Stimulated activated CD8-positive, alpha-beta memory T cell treated with anti-CD3 and anti-CD28 coated beads, Interleukin-2, amount 100 ng/mL, for 1 hour (primary cell): ENCODE measurements at places on chromosomes 3 and 15.

- DNase-seq: no peak
Measured at GRCh38 chr3:183244219-183244618, 8.8 kb upstream of the B3GNT5 start.

DNA sequence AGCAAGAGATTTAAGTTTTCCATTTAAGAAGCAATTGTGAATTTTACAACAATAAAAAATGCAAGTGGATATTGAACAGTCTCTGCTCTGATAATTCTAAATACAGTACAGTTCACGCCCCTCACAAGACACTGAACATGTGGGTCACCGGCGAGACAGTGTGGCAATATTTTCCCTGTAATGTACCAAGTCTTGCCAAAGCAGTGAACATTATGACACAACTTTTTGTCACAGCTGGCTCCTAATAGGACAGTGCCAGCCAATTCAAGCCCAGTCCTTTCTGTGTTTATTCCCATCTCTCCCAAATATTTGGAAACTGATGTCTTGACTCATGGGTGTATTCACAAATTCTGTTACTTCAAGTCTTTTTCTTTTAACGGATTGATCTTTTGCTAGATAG lies 62.3 kb downstream of the PPARG start:
- DNase-seq: no peak

DNA sequence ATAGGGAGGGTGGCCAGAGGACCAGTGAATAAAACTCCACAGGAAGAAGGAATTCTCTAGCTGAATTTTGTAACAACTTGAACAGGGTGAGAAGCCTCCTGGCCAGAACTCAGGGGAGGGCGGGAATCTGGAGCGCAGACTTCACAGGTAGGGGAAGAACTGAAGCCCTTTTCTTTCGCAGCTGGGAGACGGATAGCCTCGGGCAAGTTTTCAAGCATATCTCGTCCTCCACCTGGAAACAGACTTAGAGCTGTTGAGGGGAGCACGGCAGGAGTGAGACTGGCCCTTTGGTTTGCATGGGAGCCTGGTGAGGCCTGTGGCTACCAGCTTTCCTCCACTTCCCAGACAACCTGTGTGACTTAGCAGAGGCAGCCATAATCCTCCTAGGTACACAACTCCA lies 10.9 kb upstream of the RPL39L start:
- DNase-seq: no peak

DNA sequence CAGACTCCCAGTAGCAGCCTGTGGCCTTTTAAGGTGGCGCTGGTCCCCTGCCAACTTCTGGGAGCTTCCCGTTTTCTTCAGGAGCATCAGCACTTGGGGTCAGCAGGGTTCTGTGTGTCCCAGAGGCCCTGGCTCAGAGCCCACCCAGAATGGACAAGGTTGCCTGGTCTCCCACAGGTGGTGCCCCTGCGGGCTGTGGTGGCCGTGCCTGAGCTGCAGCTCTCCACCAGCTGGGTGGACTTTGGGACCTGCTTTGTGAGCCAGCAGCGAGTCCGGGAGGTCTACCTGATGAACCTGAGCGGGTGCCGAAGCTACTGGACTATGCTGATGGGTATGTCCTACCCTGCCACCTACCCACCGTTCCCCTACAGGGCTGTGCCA lies 15.5 kb downstream of the ACAA1 start:
- DNase-seq: no peak

DNA sequence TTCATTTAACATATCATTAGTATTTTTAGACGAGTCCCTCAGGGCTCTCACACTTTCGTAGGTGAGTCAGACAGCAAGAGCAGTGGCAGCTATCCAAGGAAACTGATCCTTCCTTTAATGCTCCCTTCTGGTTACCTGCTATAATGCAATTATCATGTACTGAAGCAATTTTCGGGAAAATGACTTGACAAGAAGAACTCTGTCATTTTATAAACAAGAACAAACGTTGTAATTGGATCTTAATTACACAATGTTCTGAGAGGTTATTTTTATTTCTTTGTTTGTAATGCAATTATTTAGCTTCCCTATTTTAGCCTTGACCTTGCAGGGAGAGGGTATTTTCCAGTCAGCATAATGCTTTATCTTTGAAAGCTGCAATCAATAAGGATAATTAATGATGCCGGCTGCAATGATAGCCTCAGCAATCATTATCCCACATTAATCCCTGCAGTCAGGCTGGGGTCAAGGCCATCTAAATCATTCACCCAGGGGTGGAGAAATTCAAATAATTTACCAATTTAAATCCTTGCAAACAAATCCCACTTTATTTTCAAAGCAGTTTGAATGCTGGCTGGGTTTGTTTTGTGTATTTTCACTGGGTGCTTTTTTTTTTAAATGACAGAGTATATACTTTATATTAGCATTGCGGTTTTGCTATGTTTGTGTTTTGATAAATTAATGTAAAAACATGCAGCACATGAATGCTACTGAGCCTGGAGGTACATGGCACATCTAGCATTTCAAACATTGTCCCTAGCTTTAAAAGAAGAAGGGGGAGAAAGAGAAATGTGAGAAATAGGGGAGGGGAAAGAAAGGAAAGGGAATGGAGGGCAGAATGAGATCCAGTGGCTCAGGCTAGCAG lies 249.9 kb downstream of the SHOX2 start:
- DNase-seq: no peak

GRCh38 chr15:38817427-38818156 lies 253.0 kb upstream of the RASGRP1 start:
- DNase-seq: peak; percentile 64

DNA sequence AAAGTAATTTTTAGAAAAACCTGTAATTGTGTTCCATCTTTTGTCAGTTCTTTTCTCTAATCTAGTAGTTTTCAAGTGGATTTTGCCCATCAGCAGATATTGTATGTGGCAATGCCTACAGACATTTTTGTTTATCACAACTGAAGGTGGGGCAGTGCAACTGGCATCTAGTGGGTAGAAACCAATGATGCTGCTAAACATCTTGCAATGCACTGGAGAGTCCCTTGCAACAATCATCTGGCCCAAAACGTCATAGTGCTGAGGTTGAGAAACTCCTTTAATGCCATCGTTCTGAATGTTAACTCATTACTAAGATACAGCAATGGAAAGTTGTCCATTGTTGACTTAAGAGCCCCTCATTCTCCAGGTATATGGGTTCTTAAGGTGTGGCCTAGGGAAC lies 80.1 kb downstream of the BTD start:
- DNase-seq: no peak

DNA sequence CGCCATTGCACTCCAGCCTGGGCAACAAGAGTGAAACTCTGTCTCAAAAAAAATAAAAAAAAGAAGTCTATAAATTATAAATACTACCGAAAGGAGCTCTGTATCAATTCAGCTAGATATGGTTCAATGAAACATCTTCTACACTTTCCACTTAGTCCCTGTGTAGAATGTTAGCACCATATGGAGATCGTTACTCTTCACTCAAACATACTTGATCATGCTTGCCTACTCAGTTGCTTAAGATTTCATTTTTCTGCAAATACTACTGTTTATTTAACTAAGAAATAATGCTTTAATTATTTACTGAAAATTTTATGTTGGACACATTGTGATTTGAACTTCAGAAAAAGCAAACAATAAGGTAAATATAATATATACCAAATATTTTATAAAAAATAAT lies 17.1 kb upstream of the NANOGP8 start:
- no peak for DNase-seq

- DNase-seq: no peak
Measured at GRCh38 chr15:22974745-22975144, 5.4 kb downstream of the CYFIP1 start.

DNA sequence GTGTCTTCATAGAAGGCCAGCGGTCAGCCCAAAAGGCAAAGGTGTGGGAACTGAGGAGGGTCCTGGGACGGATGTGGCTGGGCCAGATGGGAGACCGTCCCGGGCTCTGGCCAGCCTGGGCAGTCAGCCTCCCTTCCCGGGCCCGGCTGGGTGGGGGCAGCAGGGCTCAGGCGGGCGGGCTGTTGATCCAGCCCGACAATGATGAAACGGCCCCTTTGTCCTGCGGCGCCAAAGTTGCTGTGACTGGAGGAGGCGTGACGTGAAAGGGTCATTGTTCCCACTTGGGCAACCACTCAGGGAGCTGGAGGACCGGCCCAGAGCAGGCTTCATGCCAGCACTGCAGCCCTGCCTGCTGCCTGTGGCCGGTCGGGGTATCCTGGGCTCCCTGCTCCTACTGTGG lies 16.5 kb downstream of the DUSP7 start:
- DNase-seq: no peak

GRCh38 chr3:77014226-77014625 lies 25.7 kb upstream of the ROBO2 start:
- no peak for DNase-seq

DNA sequence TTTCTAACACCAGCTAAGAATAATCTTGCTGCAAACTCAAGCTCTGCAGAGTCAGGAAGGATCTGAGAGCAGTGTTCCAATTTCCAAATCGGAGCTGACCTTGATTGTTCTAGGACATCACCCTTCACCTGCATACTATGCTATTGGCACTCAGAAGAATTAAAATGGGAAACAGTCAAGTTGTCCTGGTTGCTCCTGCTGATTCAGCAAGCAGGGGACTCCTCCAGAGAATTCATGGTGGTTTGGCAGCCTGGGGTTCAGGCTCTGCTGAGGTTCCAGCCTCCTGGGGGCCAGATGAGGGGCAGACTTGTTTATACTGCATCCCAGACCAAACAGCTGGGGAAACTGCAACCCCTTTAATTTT lies 213.7 kb upstream of the ADAMTS9 start:
- no peak for DNase-seq

DNA sequence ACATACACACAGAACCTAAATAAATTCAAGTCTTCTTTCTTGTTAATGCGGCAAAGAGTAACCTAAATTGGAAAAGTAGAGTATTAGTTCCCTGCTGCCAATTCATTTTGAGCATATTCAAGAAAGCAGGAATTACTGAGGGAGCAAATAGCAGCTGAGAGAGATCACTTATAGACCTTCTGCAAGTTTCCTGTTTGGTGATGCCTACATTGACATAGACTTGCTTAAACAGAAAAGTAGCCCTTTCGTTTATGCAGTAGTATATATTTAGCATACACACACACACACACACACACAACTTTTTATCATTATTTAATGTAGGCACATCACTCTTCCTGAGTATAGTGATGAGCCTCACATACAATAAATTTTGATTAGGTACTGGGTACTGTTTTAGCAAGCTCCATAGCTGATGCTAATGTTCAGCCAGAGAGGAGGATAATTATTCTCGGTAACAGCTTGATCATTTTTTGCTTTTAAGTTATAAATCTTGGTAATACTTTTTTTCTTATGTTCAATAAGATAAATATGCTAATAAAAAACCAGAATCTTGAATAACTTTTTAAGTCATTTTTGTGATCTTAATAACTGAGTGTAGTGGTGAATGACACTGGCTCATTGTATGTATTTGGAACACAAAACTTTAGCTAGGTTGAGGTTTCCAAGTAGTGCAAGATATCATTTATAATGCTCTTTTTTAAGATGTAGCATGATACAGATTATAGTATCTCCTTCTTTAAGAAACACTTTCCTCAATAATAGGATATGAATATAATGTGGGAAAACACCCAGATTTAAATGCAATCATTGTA lies 174.7 kb downstream of the MBNL1 start:
- DNase-seq: no peak

GRCh38 chr3:152317184-152317583 lies 48.5 kb downstream of the MBNL1 start:
- no peak for DNase-seq

DNA sequence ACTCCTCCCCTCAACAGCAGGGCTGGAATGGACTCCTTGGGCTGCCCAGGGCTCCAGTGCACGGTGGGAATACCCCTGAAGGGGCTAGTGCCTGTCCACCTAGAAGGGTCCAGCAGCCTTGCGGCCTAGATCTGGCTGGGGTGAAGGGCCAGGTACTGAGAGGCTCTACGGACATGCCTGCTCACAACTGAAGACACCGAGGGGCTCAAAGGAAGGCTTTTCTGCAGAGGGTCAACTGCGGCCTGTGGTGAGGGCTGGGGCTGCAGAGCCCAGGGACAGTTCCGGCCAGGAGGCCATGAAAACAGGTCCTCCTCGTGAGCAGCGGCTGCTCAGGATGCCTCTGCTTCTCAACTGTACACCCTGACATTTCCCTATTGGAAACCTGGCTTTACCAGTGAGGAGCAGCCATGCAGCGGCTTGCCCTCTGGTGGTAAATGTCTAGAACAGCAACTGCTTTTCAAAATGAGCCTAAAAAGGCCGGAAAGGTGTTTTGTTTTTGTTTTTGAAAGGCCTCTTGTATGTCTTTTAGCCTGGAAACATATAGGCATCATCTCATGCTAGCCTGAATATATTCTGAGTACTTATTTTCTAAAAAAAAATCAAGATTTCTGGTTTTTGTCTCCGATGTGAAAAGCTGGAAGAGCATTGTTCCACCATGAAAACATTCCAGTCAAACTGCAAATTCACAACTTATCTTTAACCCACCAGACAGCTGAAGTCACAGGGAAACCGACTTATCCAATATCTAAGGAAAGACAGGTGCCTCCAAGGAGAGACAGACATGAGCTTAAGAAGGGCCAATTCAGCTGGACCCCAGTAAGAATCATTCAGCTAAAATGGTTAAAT lies 163.4 kb downstream of the KLF13 start:
- no peak for DNase-seq

DNA sequence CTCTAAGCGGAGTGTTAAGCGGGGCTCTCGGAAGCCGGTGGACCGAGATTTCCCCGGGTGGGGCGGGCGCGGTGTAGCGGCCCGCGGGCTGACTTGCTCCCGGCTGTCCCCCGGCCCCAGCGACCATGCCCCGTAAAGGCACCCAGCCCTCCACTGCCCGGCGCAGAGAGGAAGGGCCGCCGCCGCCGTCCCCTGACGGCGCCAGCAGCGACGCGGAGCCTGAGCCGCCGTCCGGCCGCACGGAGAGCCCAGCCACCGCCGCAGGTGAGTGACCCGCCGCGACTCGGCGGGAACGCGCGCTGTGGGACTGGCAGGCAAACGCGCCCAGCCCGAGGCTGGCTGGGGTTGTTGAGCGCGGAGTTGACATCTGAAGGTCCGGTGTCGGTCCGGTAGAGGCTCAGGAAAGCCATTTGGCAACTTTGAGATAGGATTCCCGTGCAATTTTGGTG lies 1.3 kb downstream of the SMC4 start:
- DNase-seq: no peak

DNA sequence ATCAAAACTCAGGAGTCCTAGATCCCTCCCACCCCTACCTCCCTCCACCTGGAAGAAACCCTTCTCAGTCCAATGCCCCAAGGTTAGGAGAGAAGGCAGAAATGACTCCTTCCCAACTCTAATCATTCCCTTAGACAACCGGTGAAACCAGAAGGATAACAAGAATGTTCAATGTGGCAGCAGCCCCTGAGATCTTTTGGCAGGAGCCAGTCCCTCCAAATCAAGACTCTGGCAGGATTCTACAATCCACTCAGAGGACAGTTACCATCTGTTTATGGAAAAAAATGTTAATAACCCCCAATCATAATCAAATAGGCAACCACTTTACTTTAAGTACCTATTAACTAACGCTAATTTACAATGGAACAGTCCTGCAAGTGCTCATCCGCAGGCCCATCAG lies 136.5 kb downstream of the NTRK3 start:
- no peak for DNase-seq

DNA sequence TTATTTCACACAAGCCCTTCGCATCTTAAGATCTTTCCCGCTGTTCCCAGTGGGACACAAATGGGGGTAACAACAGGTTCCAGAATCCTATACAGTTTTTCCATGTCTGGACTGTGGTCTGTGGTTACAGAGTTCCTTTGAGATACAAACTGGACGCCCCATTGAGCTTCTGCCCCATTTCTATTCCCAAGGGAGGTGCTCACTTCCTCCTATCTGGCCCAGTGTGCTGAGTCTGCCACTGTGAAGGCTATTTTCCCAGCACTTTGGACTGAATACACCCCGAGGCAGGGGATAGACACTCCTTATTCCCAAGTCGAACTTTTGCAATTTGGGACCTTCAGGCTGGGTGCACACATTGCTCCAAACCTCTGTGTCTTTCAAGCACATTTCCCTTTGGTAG lies 44.0 kb downstream of the MESD start:
- no peak for DNase-seq
